ENCODE measurements at places on chromosomes 16 and 17. TPM values are rescaled to one million over a fixed set of nuclear protein-coding genes. Genes with fewer than 3 reads are reported as not detected.

The ACSM2B gene
- total RNA-seq: not detected

The DPEP2 gene
- total RNA-seq: not detected

The GCGR gene
- total RNA-seq: not detected

The ZNF205 gene
- total RNA-seq: 24.1 TPM

The ZG16 gene
- not detected for total RNA-seq

The BCL6B gene
- 0.50 TPM for total RNA-seq

The GH2 gene
- total RNA-seq: not detected

The CACNG5 gene
- total RNA-seq: not detected

The FOXO3B gene
- total RNA-seq: 3.7 TPM

The ST6GALNAC2 gene
- 0.89 TPM for total RNA-seq

The PERCC1 gene
- total RNA-seq: not detected

The IRF8 gene
- total RNA-seq: not detected

The CRISPLD2 gene
- total RNA-seq: 5.4 TPM

The LGALS9B gene
- total RNA-seq: not detected

The GJC1 gene
- 56.0 TPM for total RNA-seq

The PIRT gene
- total RNA-seq: not detected

The ITGAL gene
- total RNA-seq: not detected

The ITPRIPL2 gene
- 50.7 TPM for total RNA-seq

The KRT36 gene
- 0.12 TPM for total RNA-seq

The PSMD7 gene
- total RNA-seq: 85.0 TPM

The PLA2G10 gene
- not detected for total RNA-seq

The NPIPB2 gene
- 6.2 TPM for total RNA-seq

The SLC9A5 gene
- 1.4 TPM for total RNA-seq

The KLHL10 gene
- total RNA-seq: not detected

The CCL1 gene
- total RNA-seq: not detected

The GPR179 gene
- total RNA-seq: under 0.01 TPM

The MT4 gene
- not detected for total RNA-seq

The GNG13 gene
- not detected for total RNA-seq

The OMG gene
- 0.11 TPM for total RNA-seq

The TRAP1 gene
- 106 TPM for total RNA-seq

The KRT28 gene
- not detected for total RNA-seq

The RETREG3 gene
- 55.6 TPM for total RNA-seq

The KRT32 gene
- not detected for total RNA-seq

The PYDC1 gene
- not detected for total RNA-seq

The CSH1 gene
- not detected for total RNA-seq

The HOXB5 gene
- not detected for total RNA-seq

The PRR29 gene
- 0.11 TPM for total RNA-seq

Measured in uterine smooth muscle cell (primary cell).